ENCODE measurements at places on chromosomes 13 and 19.

DNA sequence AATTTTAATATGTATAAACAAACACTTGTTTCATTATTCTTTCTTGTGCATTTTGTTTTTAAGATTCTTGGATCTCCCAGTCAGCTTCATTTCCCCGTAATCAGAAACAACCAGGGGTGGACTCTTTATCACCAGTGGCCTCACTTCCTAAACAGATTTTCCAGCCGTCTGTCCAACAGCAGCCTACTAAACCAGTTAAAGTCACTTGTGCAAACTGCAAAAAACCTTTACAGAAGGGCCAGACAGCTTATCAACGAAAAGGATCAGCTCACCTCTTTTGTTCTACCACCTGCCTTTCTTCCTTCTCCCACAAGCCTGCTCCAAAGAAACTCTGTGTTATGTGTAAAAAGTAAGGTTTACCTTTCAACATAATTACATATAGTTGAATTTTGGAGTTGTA is 44.3 kb downstream of the ZMYM2 start:
- no peak for DNase-seq

DNA sequence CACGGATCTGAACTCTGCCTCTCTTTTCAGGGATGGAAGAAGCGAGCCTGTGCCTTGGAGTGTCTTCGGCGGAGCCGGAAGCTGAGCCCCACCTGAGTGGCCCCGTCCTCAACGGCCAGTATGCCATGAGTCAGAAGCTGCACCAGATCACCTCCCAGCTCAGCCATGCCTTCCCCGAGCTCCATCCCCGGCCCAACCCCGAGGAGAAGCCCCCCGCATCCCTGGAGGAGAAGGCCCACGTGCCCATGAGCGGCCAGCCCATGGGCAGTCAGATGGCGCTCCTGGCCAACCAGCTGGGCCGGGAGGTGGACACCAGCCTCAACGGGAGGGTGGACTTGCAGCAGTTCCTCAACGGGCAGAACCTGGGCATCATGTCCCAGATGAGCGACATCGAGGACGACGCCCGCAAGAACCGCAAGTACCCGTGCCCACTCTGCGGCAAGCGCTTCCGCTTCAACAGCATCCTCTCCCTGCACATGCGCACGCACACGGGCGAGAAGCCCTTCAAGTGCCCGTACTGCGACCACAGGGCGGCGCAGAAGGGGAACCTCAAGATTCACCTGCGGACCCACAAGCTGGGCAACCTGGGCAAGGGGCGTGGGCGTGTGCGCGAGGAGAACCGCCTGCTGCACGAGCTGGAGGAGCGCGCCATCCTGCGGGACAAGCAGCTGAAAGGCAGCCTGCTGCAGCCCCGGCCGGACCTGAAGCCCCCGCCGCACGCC is 71.5 kb downstream of the ZNF536 start:
- no peak for DNase-seq

GRCh38 chr13:43343645-43344044 is 320.3 kb downstream of the DNAJC15 start:
- DNase-seq: no peak

GRCh38 chr19:40266119-40266518 is 19.0 kb downstream of the AKT2 start:
- DNase-seq: no peak

DNA sequence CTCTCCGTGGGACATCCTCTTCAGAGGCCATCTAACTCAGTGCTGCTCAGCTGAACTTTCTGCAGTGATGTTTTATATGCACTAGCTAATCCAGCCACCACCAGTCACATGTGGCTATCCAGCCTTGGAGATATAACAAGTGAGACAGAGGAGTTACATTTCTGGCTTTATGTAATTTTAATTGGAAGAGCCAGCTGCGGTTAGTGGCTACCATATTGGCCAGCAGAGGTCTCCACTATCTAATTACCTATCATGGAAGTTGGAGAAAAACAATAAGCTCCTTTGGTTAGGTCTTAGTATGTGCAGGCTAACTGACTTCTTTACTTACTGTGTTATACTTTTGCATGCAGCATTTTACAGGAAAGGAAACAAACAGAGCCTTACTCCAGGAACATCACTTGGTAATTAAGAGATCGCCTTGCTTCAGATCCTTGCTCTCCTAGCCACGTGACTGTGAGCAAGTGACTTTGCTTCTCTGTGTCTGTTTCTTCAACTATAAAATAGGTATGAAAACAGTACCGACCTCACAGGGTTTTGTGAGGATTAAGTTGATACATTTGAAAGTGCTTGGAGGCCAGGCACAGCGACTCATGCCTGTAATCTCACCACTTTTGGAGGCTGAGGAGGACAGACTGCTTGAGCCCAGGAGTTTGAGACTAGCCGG is 1.6 kb upstream of the KLK10 start:
- no peak for DNase-seq

DNA sequence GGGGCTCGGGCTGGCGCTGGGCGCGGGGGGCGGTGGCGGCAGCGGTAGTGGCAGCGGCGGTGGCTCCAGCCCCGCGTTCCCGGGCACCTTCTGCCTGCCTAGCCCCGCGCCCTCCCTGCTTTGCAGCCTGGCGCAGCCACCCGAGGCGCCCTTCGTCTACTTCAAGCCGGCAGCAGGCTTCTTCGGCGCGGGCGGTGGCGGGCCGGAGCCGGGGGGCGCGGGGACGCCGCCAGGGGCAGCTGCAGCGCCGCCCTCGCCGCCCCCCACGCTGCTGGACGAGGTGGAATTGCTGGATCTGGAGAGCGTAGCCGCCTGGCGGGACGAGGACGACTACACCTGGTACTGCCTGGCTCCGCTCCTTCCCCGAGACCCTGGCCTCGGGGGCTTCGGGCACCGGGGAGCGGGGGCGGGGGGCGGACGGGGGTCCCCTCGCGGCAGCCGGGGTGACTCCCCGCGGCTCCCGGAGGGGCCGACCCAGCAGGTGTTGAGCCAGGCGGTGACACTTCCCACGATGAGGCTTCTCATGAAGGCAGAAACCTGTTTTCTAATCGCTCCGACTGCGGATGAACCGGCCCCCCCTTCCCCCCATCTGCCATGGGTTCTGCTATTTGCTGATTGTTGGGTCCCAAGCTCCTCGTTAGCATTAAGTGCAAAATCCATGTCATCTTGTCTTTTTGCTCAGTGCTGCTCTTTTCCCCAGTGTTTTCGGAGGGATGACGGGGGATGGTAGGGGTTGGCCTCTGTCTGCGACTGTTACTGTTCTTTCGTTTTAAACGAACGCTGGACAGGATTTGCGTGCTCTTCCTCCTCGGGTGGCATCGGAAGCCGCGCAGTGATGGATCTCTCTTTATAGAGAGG is 943 bp downstream of the SLAIN1 start:
- peak; percentile 57 for DNase-seq

DNA sequence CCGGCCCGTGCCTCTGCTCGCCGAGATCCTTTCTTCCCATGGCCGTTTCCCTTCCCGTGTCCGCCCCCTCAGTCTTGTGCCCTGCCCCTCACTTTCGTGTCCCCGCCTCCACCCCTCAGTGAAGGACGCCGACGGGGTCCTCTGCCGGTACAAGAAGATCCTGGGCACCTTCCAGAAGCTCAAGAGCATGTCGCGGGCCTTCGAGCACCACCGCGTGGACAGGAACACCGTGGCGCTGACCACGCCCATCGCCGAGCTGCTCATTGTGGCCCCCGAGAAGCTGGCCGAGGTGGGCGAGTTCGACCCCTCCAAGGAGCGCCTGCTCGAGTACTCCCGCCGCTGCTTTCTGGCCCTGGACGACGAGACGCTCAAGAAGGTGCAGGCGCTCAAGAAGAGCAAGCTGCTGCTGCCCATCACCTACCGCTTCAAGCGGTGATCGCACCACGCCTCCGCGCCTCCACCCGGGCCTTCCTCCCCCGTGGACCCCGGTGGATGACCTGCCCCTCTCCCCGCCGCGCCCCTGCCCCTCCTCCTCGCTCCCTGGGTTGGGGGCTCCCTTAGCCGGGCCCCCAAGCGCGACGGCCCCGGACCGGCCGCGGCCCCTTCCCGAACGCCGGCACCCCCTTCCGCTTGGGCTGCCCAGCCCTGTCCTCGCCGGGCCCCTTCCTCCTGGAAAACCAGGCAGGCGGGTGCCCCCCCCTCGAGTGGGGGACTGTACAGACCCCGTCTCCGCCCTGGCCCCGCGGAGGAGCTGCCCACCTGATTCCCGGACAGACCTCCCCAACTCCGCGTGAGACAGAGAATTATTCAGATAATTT is 2.3 kb upstream of the U2AF2 start:
- DNase-seq: no peak

- DNase-seq: no peak
Measured at GRCh38 chr19:40149501-40149900, 41.7 kb upstream of the MAP3K10 start.

All from large intestine (tissue), 12 donors.